Activated T-helper 1 cell treated with anti-CD3 and anti-CD28 coated beads, Interleukin-12 subunit alpha, Interleukin-12 subunit beta, Interleukin-2, Interleukin-4 antibody, amounts not matched to agents 30 ng/mL and 10 ng/mL and 1 ng/mL, durations not matched to agents 14 hours and 24 hours and 36 hours (primary cell): ENCODE measurements at places on chromosomes 6 and 20.

GRCh38 chr6:149815788-149816187 is 48.4 kb downstream of the LRP11 start:
- DNase-seq, result no peak

DNA sequence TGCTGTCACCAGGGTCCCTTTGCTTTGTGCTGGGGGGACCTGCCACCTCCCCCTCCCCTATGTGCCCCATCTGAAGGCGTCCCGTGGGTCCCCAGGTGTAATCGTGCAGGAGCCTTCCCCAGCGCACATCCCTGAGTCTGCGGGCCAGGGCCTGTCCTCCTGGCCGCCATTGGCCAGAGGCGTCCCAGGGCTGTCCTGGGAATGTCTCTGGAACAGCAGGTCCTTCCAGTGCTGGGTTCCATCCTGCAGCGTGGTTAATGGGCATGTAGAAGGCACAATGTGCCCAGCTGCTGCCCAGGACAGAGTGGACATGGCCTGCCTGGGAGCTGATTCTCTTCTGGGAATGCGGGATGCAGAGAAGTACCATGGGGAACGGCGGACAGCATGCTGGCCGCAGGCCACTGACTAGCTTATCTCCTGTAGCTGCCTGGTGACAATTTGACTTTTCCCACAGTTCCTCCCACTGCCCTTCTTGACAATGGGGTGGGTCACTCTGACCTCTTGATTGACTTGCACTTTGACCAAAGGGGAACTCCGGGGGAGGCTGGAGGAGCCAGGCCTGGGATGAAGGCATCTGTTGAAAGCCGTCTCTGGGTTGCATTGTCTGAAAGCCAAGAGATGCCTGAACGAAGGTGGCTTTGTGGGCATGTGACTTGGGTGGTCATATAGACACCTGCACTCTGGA is 64.0 kb downstream of the CTCFL start:
- no peak for DNase-seq

- no peak for DNase-seq
Observed at GRCh38 chr6:56482525-56482924, 160.2 kb downstream of the DST start.

DNA sequence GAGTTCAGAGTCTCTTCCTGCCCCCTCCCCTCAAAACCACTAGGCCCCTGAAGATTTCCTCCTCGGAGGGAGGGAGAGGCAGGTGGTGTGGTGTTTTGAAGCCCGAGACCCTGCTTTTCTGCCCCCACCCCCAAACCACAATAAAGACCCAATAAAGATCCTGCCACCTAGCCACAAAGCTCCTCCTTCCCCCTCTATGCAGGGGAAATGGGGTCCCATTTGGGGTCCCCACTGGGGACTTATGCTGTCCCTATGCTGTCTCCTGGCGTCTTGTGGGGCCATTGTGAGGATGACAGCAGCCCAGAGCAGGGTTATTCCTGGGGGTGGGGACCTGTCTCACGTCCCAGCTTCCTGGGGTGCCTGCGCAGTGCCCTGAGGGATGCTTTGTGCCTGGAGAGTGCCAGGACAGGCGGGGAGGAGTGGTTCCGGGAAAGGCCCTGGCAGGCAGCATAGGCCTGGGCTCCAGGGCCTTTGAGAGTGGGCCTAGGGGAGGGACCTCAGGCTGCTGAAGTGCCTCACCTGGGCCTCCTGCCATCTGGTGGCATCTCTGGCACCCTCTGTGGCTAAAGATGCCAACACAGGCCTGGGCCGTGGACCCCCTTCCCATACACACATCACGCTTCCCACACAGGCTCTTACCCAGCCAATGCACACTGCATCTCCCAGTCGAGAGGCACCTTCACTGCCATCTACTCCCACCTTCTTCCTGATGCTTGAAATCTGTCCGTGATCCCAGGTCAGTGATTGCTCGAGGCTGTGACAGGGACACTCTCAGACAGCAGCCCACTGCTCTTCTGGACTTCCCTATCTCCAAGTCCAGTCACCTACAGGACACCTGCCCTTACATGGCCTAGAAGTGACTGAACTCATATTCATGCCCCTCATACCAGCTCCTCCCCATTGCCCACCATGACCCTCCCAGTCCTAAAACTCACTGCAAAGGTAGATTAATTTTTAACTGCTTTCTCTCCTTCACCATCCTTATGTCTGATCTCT is 7.9 kb upstream of the ARMC12 start:
- DNase-seq, result no peak

- DNase-seq, result no peak
Observed at GRCh38 chr6:98929498-98930060, 18.2 kb downstream of the FBXL4 start.

GRCh38 chr6:109236115-109237076 is 141.1 kb downstream of the CEP57L1 start:
- DNase-seq, result peak; percentile 31
